ENCODE measurements at places on chromosomes 7 and 10.

- no peak for DNase-seq
These were observed 461.2 kb upstream of the MGMT start for GRCh38 chr10:129005804-129006203.

DNA sequence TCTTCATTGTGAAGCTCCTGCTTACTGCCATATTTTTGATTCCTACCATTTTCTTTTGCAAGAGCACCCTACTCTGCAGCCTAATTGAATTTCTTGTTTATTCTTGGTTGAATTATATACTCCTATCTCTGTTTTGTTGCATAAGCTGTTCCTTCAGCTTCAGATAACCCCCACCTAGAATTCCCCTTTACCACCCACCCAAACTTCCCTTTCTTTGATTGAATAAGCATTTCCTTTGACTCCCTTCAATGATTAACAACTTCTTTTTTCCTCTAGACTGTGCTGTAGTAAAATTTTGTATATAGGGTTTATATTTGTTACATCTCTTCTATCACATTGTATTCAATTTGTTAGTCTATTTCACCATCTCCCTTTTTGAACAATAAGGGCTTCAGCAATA, 168.1 kb downstream of the GPR37 start:
- DNase-seq, result no peak

DNA sequence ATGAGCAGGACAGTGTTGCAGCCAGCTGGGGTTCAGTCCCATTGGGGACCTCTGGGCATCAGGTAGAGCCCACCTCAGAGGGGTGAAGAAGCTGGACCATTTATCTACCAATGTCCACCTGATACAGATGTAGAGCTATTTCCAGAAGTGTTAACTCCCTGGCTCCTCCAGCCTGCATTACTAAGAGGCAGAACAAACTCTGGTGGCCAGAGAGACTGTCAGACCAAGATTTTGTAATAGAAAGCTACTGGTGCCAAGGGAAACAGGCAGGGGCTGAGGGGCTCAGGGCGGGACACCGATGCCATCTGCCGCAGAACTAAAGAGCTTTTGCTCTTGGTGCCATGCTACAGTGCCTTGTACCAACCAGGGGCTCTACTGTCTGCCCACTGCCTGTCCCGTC, 268.2 kb upstream of the HABP2 start:
- DNase-seq, result no peak

- no peak for DNase-seq
These were observed 715 bp upstream of the PANK1 start for GRCh38 chr10:89645742-89646172.

GRCh38 chr10:79342811-79343561, 4.3 kb upstream of the PPIF start:
- DNase-seq, result no peak

DNA sequence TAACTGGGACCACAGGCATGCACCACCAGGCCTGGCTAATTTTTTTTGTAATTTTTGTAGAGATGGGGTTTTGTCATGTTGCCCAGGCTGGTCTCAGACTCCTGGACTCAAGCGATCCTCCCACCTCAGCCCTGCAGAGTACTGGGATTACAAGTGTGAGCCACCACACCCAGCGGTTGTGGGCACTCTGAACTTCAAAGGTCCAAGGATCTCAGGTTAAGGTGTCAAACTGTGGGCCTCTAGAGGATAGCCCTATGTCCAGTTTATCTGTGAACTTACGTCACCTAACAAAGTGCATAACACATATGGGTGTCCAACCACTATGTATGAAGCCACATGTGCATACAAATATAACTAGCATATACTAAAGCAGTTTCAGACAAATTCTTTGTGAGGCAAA, 3.2 kb upstream of the IL2RA start:
- DNase-seq, result peak; percentile 58

GRCh38 chr10:33416209-33416608, 81.7 kb upstream of the NRP1 start:
- no peak for DNase-seq

DNA sequence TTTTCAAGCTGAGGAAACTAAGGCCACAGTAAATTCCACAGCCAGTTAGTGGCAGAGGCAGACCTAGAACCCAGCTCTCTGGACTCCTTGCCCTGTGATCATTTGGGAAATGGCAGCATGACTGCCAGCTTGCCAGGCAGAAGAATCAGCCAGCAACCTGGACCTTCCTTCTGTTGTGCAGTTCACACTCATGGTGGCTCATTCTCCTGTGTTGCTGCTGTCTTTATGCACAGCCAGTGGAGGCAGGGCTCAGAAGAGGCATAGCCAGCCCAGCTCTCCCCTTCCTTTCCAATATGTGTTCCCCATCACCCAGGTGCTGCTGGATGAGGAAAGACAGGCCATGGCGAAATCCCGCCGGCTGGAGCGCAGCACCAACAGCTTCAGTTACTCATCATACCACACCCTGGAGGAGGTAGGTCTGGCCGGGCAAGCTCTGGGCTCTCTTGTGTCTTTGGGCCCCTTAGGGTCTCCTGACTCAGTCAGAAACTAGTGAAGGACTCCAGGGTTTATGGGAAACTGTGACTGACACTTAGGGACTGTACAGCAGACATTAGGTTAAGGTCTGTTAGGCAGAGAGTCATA, 14.8 kb downstream of the CPA5 start:
- DNase-seq, result no peak

DNA sequence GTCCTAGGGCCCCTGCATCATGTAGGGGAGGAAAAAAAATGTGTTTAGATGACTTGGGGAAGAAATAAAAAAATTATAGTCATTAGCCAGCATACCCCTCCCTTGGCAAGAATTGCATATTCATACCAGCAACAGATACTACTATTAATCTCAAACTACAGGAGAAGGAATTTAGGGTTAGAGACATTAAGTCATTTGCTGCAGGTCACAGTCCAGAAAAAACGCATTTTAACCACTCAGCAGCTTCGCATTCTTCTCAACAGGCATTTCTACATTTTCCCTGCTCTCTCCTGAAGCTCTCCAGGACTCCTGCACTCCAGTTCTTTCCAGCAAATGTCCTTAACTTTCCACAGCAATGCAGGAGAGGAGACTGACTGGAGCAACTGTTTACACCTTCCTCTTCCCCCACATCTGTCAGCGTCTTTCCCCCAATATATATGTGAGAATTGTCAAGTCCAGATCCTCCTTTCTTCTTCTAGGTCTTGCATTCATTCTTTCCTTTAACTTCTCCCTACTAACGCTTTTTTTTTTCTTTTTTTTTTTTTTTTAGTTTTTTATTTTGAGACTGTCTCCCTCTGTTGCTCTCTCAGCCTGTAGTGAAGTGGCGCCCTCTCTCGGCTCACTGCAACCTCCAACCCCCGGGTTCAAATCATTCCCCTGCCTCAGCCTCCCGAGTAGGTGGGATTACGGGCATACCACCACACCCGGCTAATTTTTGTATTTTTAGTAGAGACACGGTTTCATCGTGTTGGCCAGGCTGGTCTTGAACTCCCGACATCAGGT, 35.6 kb downstream of the PRPS1L1 start:
- peak; percentile 61 for DNase-seq

DNA sequence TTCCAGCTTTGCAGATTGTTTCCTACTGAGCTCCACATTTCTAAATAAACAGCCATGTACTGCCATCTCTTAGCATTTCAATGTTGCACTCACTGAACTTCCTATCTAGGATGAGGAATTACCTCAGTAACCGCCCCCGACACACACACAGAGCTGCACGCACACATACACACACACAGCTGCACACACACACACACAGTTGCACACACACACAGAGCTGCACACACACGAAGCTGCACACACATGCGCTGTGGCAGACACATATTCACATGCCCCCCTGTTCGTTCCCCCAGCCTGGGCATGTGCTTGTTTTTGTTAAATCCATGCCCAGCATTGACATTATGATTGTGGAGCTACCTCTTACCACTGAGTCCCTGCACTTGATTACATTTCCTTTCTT, 39.6 kb upstream of the CNPY1 start:
- no peak for DNase-seq

- no peak for DNase-seq
These were observed 69.0 kb downstream of the ZNF783 start for GRCh38 chr7:149330914-149331567.

DNA sequence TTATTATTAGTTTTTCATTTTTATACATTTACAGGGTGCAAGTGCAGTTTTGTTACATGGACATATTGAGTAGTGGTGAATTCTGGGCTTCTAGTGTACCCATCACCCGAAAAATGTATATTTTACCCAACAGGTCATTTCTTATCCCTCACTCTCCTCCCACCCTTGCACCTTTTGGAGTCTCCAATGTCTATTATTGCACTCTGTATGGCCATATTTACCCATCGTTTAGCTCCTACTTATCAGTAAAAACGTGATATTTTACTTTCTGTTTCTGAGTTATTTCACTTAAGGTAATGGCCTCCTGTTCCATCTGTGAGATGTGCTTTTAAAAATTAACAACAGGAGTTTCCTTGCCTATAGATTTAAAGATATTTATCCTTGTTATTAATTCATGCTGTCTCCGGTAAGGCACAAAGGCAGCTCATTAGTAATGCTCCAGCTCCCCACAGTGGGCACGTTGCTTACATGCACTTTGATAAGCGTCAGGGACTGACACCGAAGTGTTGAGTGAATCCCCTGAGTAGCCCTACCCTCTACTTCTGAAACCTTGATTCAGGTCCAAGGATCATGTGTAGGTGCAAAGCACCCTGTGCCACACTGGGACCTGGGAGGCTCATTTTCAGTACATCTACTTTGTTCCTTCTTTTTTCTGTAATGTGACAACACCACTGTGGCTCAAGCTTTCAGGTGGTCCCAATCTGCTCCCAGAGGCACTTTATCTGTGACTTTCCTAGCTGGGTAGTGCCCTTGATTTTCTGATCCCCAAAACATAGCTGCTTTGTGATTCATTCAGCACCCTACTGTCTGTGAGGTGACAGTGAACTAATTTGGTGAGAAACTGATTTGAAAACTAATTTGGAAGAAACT, 27.3 kb downstream of the HYAL4 start:
- DNase-seq, result peak; percentile 54

- DNase-seq, result no peak
These were observed 153.6 kb downstream of the FGFR2 start for GRCh38 chr10:121444520-121445165.

- no peak for DNase-seq
These were observed 208.2 kb upstream of the INHBA start for GRCh38 chr7:41910940-41911600.

- DNase-seq, result no peak
These were observed 6.0 kb upstream of the DAGLB start for GRCh38 chr7:6453734-6454133.

DNA sequence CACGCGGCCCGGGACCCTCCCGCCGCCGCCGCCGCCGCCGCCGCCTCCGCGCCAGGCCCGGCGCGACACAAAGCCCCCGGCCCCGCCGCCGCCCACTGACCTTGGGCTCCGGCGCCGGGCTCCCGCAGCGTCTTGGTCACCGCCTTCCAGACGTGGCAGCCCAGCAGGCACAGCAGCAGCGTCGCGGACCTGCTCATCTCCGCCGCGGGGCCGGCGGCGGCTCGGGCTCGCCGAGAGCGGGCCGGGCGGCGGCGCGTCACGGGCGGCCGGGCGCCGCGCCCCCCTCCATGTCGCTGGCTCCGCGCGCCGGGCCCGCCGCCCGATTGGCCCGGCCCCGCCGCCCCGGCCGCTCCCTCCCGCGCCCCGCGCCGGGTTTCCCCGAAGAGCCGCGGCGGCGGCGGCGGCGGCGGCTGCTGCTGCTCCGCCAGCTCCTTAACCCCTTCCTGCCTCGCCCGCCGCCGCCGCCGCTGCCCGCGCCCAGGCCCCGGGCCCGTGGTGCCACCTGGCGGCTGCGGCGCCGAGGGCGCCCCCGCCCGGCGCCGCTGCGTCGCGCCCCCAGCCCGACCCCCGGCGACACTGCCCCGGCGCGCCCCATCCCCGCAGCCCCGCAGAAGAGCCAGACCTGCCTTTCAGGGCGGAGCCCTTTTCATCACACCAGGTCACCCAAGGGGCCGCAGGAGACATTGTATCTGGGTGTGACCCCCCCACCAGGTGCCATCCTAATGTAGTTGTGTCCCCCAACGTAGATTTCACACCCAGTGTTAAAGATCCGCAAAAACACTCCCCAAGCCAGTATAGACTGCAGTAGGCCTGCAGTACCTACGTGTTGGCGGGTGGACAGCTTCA, at the start of gene FAM171A1:
TSS of gene FAM171A1 (minus strand) at position 434 of the 846 bp plus-strand sequence. CDS start at position 197, 237 bp downstream.
- peak; percentile 81 for DNase-seq

DNA sequence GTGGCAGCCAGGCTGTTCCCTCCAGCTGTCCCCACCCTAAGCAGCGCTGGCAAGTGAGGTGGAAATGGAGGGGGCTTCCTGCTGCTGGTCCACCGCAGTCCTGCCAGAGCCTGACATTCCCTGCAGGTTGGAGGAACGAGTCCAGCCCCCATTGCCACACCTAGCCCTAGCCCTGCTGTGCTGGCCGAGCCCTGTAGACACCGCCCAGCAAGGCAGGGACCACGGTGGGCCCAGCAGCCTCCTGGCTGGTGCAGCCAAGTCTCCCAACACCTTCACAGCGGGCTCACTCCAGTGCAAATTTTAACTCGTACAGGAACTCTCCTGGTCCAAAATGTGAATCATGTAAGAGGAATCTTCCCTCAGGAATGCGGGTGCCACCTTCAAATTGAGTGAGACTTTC, 116.3 kb downstream of the PAXIP1 start:
- no peak for DNase-seq

- DNase-seq, result no peak
These were observed 246.0 kb upstream of the KMT2E start for GRCh38 chr7:104767826-104768536.

DNA sequence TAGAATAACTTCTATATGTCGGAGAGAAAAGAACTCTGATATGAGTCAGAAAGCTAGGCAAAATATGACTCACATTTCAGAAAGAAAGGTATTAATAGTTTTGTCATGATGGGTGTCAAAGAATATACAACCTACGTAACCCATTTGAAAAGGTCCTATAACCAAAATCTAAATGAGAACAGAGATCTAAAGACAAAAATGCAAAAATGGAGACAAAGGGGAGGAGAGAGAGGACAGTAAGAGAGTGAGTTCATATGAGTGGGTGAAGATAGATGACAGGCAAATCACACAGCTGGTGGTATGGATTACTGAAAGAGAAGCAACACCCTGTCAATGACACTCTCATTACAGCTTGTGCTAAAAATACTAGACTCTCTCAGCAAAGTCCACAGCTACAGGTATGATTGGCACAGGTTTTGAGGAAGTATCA, 25.6 kb downstream of the ANKMY2 start:
- no peak for DNase-seq

GRCh38 chr10:77290528-77291155, 347.0 kb downstream of the KCNMA1 start:
- no peak for DNase-seq

DNA sequence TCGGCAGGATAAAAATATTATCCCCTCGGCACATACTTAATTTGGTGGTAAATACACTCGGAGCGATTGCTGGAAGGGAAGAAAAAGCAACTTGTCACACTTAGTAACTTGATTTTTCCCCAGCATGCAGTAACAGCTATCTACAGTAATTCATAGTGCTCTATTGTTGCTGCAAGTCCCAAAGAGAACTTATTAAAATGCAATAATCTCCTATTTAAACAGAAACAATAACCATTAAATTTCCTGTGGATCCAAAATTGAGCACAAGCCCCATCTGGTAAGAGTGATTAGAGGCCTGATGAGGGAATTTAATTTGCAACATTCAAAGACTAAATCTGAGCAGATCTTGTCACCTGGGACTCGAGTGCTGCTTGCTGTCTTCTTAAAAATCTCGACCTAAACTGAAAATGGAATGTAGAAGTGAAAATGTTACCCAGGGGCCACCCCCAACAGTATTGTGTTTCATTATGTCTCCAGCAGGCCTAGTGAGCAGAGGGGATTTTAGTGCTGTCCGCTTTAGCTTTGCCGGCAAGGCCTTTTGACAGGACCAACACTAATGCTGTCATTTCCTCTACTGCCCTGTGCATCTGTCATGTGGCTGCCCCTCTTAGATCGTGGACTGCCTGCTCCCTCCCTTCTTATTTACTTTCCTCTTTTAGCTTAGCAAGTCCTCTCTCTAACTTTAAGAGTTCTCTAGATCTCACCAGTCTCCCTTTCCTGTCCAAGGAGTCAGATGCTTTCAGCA, 639.7 kb downstream of the AUTS2 start:
- no peak for DNase-seq
